ENCODE measurements at places on chromosomes 12 and 14.

- DNase-seq: no peak
Observed at GRCh38 chr14:33505266-33505962, 445.5 kb downstream of the EGLN3 start.

- DNase-seq: no peak
Observed at GRCh38 chr12:6033546-6033945, 88.5 kb upstream of the ANO2 start.

- no peak for DNase-seq
Observed at GRCh38 chr12:115335048-115335447, 651.1 kb upstream of the TBX3 start.

GRCh38 chr12:95131589-95132340 is 58.3 kb upstream of the NR2C1 start:
- no peak for DNase-seq

GRCh38 chr14:38282936-38283335 is 27.0 kb upstream of the CLEC14A start:
- DNase-seq: no peak

- DNase-seq: peak; percentile 24
Observed at GRCh38 chr14:69133206-69134125, 19.5 kb downstream of the DCAF5 start.

DNA sequence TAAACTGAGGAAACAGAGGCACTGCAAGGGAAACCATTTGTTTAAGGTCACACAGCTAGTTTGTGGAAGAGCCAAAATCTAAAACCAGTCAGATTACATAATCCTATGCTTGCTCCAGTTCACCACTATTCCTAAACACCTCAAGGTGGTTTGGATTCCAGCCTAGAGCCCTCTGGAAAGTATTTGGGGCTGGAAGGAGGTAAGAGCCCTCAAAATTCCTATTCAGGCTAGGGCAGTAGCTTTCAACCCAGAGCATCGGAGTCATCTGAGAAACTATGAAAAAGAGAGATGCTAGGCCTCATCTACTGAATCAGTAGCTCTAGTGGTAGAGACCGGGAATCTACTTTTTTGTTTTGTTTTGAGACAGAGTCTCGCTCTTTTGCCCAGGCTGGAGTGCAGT is 16.0 kb upstream of the SPPL3 start:
- no peak for DNase-seq

DNA sequence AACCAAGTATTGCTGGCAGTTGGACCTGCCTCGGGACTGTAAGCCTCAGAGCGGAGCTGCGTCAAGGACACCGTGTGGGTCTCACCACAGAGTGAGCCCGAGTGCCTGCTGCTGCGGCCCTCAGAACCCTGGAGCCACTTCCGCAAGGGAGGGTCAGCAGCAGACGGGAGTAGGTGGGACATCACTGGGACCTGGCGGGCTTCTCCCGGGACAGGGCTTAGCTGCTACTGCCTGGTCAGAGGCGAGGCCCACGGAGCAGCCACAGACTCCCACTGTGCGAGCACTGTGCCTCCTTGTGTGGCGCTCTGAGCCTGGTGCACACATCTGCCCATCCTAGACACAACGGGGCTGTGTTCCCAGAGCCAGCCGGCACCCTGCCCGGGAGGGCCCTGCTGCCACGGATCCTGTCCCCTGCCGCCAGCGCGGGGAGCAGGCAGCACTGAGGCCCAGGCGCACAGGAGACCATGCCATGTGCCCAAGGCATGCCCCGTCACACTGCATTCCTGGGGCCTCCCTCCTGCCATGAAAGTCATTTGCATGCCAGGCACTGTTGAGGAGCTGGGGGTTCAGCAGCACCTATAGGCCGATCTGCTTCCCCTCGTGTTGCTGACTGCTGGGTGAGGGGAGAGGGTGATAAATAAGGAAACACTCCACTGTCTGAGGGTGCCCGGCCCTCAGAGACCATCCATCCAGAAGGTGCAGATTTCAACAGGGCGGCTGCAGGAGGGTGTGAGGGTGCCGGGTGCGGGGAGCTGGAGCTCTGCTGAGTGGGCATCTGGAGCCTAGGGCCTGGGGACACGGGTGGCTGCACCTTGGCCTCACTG is 10.0 kb downstream of the HIP1R start:
- no peak for DNase-seq

- no peak for DNase-seq
Observed at GRCh38 chr14:89574420-89574819, 157.4 kb upstream of the FOXN3 start.

GRCh38 chr12:19299765-19300164 is 139.5 kb upstream of the AEBP2 start:
- DNase-seq: no peak

DNA sequence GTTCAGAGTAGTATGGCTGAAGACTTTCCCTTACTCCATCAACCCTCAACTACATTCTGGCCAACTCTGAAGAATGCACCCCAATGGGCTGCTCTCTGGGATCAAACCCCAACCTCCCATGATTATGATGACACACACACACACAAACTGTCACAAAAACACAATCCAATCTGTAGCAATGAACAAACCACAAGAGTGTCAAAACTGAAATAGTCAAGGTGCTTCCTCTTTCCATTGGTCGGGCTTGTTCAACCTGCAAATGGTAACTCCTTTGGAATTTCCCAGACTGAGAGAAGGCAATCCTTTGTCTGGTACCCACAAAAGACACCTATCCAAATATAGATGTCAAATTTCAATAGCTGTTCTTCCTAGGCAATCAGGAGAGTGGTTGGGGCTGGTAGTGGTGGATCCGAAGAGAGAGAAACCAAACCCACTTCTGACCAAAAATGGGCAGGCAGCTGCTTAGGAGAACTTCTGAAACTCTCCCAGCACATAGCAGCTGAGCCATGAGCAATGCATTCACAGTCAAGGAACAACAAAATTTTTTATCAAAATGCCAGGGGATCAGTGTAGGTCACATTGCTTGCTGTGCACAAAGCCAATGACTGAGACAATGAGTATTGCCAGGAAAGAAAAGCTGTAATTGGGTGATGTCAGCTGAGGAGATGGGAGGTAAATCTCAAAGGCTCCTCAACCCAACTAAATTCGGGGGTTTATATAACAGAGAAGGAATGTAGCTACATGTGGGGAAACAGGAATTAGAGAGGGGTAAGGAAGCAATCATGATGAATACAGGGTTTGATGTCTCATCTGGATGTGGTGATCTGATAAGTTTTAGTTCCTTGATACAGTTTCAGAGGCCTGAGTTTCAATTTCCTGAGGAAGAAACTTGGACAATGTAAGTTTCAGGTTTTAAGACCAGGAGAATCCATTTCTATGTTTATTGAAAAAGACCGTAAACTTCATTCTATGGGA is 191.4 kb downstream of the KITLG start:
- DNase-seq: no peak

- DNase-seq: no peak
Observed at GRCh38 chr12:131818821-131819585, 9.2 kb upstream of the MMP17 start.

DNA sequence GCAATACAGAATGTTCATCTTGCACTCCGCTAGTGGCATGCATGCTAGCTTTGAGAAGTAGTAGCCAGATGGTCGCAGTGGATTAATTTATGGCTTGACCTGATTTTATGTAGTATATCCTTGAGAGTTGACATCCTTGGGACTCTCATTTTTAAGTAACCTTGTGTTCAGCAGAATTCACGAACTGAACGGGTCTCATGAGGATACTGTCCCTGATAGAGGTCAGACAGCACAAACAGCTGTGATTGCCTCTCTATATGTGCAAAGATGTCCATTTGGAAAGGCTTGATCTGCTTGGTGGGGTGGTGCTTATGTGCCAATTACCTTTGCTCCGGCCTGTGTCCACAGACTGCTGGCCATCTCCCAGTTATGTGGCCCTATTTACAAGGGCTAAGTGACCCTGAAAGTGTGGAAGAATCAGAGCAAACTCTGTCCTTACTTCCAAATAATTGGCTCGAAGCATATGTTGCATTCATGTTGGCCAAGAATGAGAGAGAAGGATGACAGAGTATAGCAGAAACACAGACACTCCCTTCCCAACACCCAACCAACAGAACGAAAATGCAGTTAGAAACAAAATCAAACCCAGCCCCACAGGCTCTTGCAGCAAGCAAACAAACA is 167.1 kb downstream of the CRADD start:
- DNase-seq: no peak

- no peak for DNase-seq
Observed at GRCh38 chr12:2032506-2032905, 20.3 kb upstream of the CACNA1C start.

DNA sequence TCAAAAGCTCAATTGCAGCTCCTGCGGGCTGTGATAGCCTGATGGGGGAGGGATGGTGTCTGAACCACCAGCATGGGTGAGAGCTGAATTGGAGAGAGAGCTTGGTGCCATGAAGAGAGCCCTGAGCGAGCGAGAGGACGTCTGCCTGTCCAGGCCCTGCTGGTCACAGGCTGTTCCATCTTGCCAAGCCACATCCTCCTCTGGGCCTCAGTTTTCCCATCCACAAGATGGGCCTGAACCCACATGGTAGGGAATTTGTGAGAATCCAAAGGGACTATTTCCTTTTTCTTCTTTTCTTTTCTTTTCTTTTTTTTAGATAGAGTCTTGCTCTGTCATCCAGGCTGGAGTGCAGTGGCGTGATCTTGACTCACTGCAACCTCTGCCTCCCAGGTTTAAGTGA is 276.4 kb downstream of the VRK1 start:
- DNase-seq: no peak

- DNase-seq: no peak
Observed at GRCh38 chr14:78747813-78748212, 577.6 kb downstream of the NRXN3 start.

DNA sequence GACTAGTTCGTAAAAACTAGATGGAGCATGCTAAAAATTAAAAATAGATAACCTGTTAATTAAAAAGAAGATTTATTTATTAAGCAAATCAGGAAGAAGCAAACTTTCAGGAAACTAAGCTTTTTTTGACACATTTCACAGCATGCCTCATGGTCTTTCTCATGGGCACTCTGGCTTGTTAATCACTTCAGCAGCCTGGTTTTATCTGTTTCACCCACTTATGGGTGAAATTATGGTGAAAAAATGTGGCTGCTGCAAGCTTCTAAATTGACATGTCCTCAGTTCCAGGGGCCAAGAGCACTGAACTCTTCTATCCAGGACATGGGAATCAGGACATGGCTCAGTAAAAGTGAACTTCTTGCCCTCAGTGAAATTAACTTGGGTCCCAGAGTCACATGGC is 468.6 kb upstream of the SYT1 start:
- DNase-seq: no peak

DNA sequence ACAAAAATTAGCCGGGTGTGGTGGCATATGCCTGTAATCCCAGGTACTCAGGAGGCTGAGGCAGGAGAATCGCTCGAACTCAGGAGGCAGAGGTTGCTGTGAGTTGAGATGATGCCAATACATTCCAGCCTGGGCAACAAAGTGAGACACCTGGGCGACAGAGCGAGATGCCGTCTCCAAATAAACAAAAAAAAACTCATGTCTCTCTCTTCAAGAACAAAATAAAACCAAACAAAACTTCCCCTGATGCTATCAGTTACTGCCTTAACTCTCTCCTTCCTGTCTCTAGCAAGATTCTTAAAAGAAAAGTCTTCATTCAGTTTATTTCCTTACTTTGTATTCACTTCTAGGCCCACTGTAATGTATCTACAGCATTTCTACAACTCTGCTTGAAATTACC is 20.8 kb downstream of the KLHL28 start:
- no peak for DNase-seq

DNA sequence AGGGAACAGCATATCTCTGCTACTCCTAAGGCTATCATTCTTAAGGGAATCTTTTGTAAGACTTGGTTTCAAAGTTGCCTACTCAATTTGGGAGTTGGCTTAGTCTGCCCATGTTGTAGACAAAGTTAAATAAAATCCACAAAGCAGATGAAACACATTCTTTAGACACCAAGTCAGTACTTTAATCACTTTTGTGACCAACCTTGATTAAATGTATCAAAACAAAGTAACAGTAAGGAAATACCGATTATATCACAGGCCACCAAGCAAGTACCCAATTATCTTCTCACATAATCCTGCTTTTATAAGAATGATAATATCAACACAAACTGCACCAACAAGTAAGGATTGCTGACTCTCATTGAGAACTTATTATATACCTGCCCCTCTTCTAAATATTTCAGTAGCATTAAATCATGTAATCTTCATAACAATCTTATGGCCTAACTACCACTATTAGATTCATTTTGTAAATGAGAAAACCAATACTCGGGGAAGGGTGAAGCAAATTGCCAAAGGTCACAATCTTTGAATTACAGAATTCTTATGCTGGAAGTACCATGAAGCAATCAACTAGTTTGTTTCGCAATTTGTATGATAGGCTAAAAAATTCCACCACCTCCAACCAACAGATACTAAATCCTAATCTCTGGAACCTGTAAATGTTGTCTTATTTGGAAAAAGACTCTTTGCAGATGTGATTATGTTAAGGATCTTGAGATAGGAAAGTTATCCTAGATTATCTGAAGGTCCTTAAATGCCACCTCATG is 12.6 kb upstream of the DIO2 start:
- DNase-seq: no peak

GRCh38 chr12:9163392-9163791 is 44.8 kb downstream of the PZP start:
- no peak for DNase-seq

GRCh38 chr12:77571127-77571526 is 259.6 kb upstream of the NAV3 start:
- DNase-seq: no peak

DNA sequence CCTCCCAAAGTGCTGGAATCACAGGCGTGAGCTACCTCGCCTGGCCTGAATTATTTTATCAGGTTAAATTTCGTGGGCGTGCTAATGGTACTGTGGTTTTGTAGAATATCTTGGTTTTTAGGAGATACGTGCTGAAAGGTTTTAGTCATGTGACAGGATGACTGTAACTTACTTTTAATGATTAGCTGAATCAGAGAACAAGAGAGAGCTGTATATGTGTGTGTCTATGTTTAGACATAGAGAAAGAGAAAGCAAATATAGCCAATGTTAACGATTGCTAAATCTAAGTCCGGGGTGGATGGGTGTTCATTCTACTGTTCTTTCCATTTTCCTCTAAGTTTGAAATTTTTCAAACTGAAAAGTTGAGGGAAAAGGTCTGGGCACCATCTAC is 9.2 kb upstream of the PNMA1 start:
- no peak for DNase-seq

DNA sequence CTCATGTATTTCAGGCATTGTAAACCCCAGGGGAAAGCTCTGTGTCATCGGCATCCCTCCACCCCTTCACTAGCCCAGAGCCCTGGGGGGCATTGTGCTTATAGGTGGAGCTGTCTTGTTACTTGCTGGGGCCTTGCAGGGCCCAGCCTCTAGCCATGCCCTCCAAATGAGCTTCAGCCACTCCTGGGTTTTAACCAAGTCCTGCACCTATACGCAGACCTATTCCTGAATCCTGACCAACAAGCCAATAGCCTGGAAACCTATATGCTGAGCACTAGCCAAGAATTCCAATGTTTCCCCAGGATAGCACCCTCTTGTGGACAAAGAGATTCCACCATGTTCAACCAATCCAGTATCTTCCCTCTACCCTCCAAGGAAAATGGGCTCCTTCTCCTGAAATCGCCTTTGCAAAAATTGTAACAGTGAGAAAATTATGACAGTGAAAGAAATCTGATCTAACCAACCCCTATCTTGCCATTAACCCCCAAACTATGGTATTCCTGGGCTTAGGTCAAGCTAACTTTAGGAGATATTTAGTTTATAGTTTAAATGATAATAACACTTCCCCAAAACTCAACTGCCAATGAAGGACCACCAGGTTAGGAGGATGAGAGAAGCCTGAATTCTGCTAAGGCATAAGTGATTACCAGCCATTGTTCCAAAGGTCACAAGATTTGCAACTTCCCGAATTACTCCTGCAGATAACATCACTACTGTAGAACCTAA is 55.5 kb downstream of the TTC7B start:
- no peak for DNase-seq

Data from activated naive CD4-positive, alpha-beta T cell treated with anti-CD3 and anti-CD28 coated beads, Interleukin-2, amount 50 U/mL, for 16 hours (primary cell).